ENCODE measurements at places on chromosomes 13 and 19. TPM values are rescaled to one million over a fixed set of nuclear protein-coding genes. Genes with fewer than 3 reads are reported as not detected.

Gene MTUS2
- total RNA-seq = under 0.01 TPM

Gene PIBF1
- total RNA-seq = 20.2 TPM

Gene STRN4
- total RNA-seq = 85.8 TPM

Gene RGL3
- 0.21 TPM for total RNA-seq

Gene PRKCG
- not detected for total RNA-seq

Data from nasal cavity respiratory epithelium epithelial cell of viscerocranial mucosa (primary cell).